ENCODE measurements at places on chromosomes 4 and X. TPM values are rescaled to one million over a fixed set of nuclear protein-coding genes. Genes with fewer than 3 reads are reported as not detected.

DNA sequence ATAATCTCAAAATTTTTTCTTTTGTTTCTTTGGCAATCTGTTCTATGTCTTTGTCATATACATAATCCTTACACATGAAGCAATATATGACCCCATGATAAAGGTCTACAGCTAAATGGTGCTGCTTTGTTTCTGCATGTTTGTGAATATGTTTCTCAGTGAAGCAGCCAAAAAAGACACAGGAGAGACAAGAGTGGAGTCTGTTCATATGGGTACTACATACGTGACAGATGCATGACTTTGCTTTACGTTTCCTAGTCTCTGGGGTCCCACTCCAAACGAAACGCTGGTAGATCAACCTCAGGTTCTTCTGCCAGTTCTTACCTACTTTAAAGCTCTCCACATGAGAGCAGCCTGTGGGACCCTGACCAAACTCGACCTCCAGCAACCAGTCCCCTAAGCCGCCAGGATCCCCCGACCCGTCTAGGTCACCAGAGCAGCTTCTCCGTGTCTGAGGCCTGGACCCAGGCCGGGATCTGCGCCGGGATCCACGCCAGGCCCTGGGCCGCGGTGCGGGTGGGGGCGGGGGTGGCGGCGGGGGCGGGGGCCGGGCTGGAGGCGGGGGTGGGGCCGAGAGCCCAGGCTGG, 1.5 kb downstream of the USP51 start:
- DNase-seq, result no peak

Gene GIMD1
- not detected for polyA plus RNA-seq

DNA sequence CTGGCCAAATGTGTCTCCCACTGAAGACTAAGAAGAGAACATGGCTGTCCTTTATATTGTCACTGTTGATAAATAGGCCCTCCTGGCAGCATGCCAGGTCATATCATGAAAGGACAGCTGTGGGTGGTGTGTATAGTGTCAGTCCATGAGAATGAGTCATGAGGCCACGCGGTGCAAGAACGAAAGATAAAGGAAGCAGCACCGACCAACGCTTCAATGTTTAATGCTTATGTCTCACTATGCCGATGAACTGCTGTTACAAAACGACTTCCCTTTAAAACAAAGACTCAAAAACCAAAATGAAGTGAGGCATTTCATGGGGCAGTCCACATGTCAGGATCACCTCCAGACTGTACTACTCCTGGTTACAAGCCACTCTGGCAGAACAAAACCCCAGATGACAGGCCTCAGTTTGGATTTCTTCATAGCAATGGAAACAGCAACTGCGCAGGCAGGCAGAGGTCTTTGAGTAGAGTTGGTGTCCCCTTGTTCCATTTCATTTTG, 5.2 kb upstream of the TCEANC start:
- DNase-seq, result peak; percentile 48

Gene CSN1S1
- not detected for polyA plus RNA-seq

- no peak for DNase-seq
These were observed 51.4 kb downstream of the NALF2 start for GRCh38 chrX:69555481-69556041.

GRCh38 chrX:87728024-87728423, 210.4 kb downstream of the KLHL4 start:
- DNase-seq, result no peak

Gene MXRA5
- polyA plus RNA-seq, result 0.07 TPM

DNA sequence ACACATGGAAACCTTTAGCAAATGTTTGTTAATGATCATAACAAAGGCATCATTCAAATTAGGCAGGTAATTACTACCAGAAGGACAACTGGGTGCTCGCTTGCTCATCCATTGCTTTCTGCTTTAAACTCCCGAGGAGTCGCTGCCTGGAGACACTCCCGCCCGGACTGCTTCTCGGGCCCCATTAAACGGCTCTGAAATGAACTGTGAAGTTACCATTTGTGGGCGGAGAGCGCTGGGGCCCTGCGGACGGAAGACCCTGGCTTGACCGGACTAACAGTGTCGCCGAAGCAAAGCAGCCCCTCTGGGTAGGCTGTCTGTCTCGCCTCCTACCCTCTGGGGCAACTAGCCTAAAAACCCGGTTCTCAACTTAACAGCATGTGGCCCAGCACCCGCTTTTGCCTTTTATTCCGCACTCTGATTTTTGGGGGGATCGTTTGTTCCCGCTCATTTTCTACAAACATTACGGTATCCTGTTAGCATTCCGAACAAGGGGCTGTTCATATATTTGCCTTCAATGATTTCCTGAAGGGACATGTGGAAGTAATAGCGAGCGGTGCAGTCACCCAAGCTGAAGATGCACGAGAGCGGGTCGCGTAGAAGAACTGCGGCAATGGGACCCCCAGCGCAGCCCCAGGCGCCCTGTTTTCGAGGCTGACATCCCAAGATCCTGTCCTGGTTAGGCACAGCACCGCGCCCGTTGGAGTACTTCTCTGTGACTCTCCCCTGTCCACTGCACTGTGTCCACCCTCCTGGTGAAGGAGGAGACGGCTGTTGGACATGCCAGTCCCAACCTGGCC, 1.6 kb upstream of the PDGFRA start:
- DNase-seq, result no peak

- no peak for DNase-seq
These were observed 1.2 kb downstream of the HHIP start for GRCh38 chr4:144647095-144647561.

DNA sequence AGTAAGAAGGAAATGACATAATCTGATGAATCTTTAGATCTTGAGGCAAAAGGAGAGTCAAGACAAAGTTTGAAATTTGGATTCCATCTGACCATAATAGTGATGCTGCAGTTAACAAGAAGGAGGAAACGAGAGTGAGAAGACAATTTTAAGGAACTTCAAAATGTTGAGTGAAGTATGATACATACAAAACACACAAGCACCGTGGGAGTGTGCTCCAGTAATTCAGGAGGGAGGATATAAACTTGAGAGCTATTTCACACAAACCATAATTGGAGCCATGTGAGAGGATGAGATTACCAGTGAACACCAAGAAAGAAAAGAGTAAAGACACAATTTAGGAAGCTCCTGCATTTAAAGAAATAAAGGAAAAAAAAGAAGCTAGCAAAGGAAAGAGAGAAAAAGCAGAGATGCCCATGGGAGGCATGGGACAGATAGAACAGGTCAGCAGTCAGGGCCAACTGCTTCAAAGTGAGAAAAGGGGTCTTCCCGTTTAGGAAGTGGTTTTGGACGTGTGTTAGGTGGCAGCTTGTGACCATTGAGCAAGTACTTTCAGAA, 150.7 kb upstream of the SLC7A11 start:
- no peak for DNase-seq

DNA sequence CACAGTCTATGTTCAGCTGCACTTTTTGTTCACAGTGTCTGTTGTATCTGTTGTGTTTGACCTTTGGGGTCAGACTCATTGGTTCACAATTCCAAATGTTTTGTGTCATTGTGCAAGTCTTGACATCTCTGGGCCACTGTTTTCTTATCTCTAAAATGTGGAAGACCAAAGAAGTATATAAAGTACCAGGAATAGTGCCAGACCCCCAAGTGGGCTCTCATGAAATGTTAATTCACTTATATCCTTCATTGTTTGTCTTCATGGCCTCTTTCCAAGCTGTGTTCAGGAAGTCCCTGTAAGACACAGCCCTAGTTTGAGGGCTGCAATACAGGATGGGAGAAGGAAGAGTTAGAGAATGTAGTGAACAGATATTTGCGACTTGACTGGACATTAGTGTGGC, 468.3 kb upstream of the BOD1L1 start:
- DNase-seq, result no peak

GRCh38 chr4:122503214-122503613, 46.7 kb upstream of the IL2 start:
- DNase-seq, result no peak

GRCh38 chr4:52576961-52577623, 82.0 kb downstream of the USP46 start:
- DNase-seq, result no peak

Gene PPP1R3F
- 13.9 TPM for polyA plus RNA-seq

DNA sequence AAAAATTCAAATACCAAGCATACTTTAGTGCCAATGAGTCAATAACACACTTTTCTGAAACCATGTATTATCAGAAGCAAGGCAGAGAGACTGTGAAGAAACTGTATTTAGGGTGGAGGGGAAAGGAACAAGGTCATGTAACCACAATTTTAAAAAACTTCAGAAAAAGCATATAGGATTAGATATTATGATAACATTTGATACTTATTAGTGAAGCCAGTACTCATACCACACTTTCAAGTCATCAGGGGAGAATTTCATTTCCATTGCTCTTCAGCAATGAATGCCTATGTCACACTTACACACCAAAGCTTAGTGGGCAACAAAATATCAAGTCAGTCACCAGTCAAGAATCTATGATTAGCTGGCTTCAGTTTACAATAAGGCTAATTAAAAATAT, 602.2 kb downstream of the IL15 start:
- DNase-seq, result no peak

DNA sequence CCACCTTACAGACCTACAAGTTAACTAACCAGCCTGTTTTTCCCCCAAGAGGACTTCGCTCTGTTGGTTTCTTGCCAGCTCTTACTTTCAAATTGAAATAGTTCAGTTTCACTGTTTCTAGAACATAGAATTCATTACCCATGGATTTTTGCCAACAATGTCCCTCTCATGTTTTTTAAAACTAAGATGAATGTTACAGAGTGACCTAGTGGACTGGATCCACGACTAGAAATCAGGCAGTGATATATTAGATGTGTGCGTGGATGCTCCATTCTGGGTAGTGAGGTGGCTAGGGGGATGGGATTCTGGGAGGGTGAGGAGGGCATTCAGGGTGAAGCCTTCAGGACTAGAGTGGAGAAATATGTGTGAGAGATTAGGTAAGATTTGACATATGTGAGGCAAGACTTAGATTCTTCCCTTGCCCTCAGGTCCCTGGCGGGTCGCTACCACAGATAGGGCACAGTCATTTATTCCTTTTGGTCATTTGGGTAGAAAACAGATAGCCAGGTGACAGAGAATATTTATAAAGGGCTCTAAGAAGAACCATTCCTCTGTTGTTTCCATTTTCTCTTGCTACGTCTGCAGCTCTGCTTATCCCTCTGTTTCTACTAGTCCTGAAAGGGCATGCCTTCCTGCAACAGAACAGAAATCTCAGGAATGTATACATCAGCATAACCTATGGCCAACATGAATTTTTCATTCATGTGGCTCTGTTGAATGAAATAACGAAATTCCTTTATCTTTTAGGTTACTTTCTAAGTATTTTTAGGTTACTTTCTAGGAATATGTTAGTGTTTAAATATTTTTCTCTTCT, 15.4 kb upstream of the JADE1 start:
- no peak for DNase-seq

- DNase-seq, result no peak
These were observed 130.3 kb upstream of the GALNT7 start for GRCh38 chr4:173038192-173038896.

Gene EPHA5
- polyA plus RNA-seq, result 0.01 TPM

Gene CORIN
- polyA plus RNA-seq, result 1.3 TPM

GRCh38 chrX:130097507-130098209, 12.6 kb downstream of the ELF4 start:
- peak; percentile 38 for DNase-seq

Gene SNCA
- 0.57 TPM for polyA plus RNA-seq

DNA sequence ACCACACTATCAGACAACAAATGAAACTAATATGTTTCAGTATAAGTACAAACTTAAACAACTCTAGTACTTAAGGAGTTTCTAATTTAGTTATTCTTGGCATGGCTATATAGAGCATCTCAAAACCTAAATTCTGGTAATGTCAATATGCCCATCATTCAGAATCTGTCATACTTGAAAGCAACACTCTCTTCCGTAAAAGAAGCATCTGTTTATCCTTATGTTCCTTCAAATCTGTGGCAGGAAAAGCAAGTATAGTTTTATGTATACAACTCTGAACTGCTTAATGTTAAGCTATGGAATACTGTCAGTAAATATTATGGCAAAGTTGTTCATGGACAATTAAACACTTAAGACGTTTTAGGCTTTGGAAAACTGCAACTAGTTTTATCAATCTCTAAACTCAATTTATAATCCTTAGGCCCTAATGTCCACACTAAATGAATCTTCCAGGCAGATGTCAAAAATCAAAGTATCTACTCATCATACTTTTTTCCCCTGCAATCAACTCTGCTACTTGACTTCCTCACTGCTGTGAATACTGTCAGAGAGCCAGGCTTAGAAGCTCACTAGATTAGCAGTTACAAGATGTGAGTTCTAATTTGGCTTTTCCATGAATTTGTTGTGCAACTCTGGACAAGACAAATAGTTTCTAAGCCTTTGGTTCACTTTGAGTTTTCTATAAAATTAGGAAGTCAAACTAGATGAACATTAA, 109.4 kb downstream of the SCLT1 start:
- no peak for DNase-seq

Gene HGFAC
- polyA plus RNA-seq, result 0.26 TPM

Gene CXCL8
- polyA plus RNA-seq, result 2.8 TPM

DNA sequence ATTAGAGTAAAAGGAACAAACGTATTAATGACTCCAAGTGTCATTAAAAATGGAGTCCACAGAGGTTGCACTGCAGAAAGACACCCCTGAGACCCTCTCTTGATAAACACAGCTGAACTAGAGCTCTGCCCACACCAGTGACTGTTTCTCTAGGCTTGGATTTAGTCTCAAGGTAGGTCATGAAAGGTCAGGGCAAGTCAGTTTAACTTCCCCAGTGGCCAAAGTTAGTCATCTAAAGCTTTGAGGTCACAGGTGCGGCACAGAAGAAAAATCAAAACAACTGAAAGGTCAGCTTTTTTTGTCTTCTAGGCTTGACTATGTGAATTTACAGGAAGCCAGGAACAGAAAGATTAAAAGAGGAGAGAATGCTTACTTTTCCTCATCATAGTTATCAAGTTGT, 749.6 kb downstream of the RAB28 start:
- DNase-seq, result no peak

Gene FAM241A
- 6.0 TPM for polyA plus RNA-seq

- no peak for DNase-seq
These were observed 50.7 kb downstream of the MAP7D3 start for GRCh38 chrX:136200466-136200865.

GRCh38 chr4:87045234-87045558, 110.4 kb downstream of the AFF1 start:
- DNase-seq, result no peak

DNA sequence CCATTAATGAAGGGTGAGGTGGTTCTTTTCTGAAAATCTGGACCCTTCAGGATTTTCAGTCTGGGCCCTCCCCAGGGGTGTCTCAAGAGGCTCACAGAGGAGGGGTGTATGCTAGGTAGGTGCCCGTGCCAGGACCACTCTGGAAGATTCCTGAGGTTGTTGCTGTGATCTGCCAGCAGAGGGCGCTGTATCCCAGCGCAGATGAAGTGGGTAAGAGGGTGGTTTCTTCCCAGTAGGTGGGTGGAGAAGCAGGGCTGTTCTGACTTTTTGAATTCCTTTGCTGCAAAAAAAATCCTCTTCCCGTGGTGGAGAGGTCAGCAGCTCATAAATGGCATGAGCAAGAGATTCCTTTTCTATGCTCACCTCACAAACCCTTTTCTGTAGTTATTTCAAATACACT, 51.1 kb downstream of the SCML1 start:
- DNase-seq, result no peak

GRCh38 chrX:11641349-11642065, 24.2 kb downstream of the ARHGAP6 start:
- no peak for DNase-seq

- no peak for DNase-seq
These were observed 45.1 kb downstream of the CHM start for GRCh38 chrX:86002076-86002896.

Gene MAD2L1
- polyA plus RNA-seq, result 3.7 TPM

All from psoas muscle (tissue), 8 donors.